CD4-positive, CD25-positive, alpha-beta regulatory T cell (primary cell): ENCODE measurements at places on chromosomes 5 and 9. TPM values are rescaled to one million over a fixed set of nuclear protein-coding genes. Genes with fewer than 3 reads are reported as not detected.

The C5orf34 gene
- not detected for polyA plus RNA-seq

The CCDC192 gene
- polyA plus RNA-seq = 0.37 TPM

The SLCO4C1 gene
- not detected for polyA plus RNA-seq

The C6 gene
- not detected for polyA plus RNA-seq

The PCDHGB3 gene
- polyA plus RNA-seq = not detected

The CLIC3 gene
- polyA plus RNA-seq = 0.38 TPM

The COMMD10 gene
- polyA plus RNA-seq = 46.1 TPM

The WDR38 gene
- polyA plus RNA-seq = not detected

The LURAP1L gene
- polyA plus RNA-seq = not detected

The SLC34A3 gene
- not detected for polyA plus RNA-seq

The SLC6A3 gene
- polyA plus RNA-seq = not detected

The KCNMB1 gene
- polyA plus RNA-seq = not detected

The GPX8 gene
- polyA plus RNA-seq = not detected

The FGD3 gene
- 105 TPM for polyA plus RNA-seq

The ACSL6 gene
- polyA plus RNA-seq = 3.0 TPM

The JAK2 gene
- 6.8 TPM for polyA plus RNA-seq

The PDE6A gene
- not detected for polyA plus RNA-seq

The CTNNAL1 gene
- polyA plus RNA-seq = 7.4 TPM

The C9orf153 gene
- not detected for polyA plus RNA-seq
